DMS153 (cell line): ENCODE measurements at places on chromosomes 3 and 15.

DNA sequence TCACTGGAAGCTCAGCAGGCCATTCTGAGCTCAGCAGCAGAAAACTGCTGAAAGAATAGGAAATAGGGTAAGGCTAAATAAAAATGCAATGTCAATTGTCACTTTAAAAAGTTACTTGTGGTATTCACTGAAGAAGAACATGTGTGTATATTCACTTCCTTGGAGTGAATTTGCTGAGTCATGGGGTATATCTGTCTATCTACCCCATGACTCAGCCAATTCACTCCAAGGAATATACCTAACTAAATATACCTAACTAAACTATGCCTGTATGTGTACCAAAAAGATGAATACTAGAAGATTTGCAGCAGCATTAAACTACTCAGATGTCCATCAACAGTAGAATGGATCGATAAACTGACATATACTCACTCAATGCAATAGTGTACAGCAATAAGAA is 69.5 kb upstream of the KCNAB1 start:
- DNase-seq, result no peak

DNA sequence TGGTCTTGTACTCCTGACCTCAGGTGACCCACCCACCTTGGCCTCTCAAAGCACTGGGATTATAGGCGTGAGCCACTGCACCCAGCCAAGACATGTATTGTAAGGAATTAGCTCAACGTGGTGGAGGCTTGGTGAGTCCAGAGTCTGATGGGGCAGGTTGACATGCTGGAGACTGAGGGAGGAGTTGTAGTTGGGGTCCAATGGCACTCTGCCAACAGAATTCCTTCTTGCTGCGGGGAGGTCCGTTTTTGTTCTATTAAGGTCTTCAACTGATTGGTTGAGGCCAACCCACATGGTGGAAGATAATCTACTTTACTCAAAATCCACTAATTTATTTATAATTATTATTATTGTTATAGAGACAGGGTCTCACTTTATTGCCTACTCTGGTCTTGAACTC is 30.1 kb downstream of the PLA2G4D start:
- no peak for DNase-seq

DNA sequence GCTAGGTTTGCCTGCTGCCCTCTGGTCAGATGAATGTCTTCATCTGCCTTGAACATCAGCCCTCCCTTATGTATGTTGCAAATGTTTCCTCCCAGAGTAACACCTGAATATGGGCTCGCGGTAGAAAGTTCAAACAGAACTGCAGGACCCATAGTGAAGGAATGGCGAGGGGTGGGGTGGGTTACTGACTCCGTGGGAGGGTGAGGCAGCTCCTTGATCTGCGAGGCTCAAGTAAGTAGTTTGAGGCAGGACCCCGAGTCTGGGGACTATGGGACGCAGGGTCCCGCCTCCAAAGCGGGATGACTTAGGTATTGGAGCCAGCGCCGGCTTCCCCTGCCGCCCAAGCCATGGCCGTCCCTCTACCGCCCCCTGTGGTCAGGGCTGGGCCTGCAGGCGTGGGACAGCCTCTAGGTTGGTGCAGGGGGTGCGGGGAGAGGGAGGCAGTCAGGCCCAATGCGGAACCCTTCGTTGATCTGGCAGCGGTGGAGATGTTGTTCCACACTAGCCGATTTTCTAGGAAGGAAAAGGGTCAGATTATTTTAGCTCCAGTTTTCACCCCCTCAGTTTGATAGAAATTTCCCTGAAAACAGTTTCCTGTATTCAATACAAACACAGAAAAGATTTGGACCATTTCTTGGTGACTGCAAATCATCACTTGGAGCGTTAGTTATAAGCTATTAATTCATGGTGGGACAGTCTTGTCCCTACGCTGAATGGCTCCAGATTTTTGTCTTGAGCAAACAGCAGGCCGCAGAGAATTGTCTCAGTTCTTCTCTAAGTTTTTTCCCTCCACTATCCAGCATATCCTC is 72.3 kb downstream of the CORO2B start:
- DNase-seq, result no peak

DNA sequence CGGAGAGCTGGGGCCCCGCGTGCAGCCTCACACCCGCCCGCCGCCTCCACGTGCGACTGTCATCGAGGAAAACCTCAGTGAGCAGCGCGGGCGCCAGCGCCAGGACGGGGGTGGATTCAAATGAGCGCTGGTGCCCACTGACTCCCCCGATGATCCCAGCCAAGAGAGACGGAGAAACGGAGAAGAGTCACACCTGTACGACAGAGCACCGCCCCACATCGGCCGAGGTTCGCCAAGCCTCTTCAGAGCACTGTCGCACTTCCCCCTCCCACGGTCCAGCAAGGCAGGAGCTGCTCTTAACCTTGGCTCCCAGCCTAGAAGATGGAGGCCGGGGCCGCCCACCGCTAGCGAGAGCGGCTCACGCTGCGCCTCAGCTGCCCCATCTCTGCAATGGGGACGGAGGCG is 130.9 kb upstream of the IQSEC1 start:
- no peak for DNase-seq

DNA sequence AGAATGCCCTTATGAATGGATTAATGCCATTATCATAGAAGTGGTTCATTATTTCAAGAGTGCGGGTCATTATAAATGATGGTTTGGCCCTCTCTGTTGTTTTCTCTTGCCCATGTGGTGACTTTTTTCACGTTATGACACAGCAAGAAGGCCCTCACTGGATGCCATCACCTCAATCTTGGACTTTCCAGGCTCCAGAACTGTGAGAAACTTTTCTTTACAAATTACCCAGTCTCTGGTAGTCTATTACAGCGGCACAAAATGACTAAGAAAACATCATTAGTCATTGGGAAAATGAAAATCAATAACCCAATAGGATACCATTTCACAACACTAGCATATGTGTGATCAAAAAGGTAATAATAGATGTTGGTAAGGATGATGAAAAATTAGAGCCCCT is 119.0 kb upstream of the LPP start:
- DNase-seq, result no peak

DNA sequence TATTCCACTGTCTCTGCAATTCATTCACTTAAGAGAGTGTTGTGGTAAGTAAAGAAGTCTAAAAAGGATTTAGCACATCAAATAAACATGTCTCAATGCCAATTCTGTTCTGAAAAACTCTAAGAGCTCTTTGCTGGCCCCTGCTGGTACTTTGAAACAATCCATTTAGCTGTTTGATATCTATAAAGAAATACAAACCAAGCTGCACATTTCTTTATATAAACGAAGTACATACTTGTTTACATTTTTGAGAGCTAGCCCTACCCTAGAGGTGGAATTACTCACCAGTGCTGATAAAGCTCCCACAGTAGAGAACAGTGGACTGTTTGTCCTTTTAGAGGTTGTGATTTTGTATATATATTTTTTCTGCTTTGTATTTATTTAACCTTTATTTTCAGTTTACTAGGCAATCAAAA is 75.5 kb downstream of the NEDD4 start:
- no peak for DNase-seq

DNA sequence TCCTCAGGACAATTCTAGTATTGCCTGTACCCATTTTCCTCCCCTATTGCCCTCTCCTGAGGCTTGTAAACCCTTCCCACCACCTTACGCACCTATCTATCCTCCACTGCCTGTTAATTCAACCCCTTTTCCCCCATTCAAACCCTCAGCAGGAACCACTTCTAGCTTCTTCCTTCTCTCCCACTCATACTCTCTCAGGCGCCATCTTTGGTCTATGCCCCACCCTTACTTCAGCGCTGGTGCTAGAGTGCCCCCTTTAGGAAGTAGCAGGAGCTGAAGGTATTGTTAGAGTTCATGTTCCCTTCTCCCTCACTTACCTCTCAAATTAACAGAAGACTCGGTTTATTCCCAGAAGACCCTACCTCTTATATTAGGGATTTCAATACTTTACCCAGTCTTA is 121.8 kb upstream of the NLGN1 start:
- no peak for DNase-seq

DNA sequence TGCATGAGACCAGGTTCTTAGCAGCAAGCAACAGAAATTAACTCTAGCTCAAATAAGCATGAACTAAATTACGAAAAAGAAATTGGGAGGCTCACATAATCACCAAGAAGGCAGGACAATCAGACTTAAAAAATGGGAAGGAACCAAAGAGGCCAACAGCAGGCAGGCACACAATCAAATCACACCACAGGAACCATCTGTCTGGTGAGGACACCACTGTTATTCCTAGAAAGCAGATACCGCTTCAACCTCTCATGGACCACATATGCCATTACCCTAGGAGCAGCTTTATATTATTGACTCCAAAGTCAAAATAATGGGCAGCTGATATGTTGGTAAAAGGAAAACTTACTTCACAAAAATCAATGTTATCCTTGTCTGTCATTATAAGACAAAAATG is 51.6 kb downstream of the SUCLG2 start:
- no peak for DNase-seq

DNA sequence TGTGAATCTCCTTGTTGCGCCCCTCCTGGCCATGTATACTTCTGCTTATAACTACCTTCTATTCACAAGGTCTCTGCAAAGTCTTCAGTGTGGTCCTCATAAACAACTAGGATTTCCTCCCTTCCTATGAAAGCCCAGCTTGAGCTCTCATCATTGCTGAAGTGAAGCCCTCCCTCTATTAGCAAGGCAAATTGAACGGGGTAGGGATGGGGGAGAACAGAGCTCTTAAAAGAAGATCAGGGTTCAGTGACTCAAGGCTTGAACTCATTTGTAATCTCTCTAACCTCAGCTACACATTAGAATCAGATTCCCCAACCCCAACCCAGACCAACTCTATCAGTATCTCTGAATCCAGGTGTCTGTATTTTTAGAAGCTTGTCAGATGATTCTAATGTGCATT is 88.3 kb upstream of the ST8SIA2 start:
- no peak for DNase-seq

GRCh38 chr3:54877730-54878129 is 50.1 kb downstream of the LRTM1 start:
- DNase-seq, result no peak

GRCh38 chr15:39363761-39364586 is 216.9 kb upstream of the THBS1 start:
- no peak for DNase-seq

DNA sequence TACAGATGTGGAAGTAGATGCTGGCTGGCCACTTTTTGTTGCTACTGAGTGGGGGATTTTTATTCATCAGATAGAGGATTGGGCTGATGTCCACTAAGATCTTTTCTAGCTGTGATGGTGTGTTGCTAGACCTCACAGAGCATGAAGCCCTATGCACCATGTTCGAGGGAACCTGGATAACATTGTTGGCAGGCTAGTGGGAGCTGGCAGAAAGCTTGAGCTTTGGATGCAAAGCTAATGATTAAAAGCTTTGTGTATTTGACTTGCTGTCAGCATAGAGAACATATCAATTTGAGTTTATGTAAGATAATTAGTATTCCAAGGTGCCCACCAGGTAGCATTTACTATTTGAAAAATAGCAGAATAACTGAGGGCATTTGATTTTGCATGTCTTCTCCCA is 59.1 kb downstream of the ST6GAL1 start:
- DNase-seq, result no peak

DNA sequence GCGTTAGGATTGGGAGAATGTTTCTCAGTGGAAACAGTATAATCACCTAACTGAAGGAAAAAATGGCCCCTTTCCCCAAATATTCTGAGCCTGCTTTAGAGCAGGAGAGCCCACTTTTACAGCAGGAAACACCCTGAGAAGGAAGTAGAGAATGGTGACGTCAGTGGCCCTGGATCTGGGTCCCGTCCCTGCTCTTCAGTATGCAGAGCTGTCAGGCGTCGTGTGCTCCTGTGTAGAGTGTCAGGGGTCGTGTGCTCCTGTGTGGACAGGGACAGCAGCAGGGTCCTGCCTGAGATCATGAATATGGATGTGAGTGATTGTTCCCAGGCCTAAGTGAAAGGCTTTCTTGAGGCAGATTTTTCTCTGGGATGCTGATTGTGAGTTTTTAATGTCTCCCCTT is 45.2 kb downstream of the CGNL1 start:
- DNase-seq, result no peak

GRCh38 chr3:122627301-122627700 is 49.9 kb downstream of the PARP15 start:
- no peak for DNase-seq

DNA sequence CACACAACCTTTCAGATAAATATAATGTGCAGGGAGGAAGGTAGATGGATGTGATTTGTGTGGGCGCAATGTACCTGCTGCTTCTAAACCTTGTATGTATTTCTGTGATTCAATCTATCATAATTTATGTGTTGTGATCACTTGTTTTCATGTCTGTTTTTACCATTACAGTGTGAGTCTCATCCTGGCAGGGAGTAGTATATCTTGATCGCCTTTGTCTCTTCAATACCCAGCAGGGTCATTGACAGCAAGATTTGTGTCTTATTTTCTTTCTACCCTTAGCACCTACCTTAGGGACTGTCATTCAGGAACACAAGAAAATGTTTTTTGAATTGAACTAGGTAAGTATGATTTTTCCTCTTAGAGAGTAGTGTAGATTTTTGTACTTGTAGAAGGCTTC is 83.7 kb upstream of the SELENOK start:
- DNase-seq, result no peak

GRCh38 chr3:31331278-31331677 is 201.4 kb upstream of the STT3B start:
- DNase-seq, result peak; percentile 32

- no peak for DNase-seq
Observed at GRCh38 chr15:68309024-68309423, 31.5 kb downstream of the FEM1B start.

GRCh38 chr15:32829436-32829835 is 111.6 kb downstream of the GREM1 start:
- DNase-seq, result no peak

- DNase-seq, result peak; percentile 24
Observed at GRCh38 chr3:128665362-128666021, 14.9 kb upstream of the RPN1 start.

DNA sequence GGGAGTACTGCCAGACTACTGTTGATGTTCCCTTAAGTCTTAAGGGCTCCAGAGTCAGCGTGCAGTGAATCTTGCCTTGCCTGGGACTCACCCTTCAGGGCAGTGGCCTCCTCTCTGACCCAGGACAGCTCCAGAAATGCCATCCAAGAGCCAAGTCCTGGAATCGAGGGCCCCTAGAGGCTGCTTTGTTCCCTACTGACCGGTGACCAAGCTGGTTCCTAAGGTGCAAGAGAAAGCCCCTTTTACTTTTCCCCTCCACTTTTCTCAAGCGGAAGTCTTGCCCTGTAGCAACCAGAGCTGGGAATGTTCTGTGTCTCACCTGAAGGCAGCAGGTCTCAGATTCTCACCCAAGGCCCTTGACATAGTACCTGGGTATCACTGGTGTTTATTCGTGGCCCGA is 238.0 kb downstream of the DOCK3 start:
- DNase-seq, result peak; percentile 1

DNA sequence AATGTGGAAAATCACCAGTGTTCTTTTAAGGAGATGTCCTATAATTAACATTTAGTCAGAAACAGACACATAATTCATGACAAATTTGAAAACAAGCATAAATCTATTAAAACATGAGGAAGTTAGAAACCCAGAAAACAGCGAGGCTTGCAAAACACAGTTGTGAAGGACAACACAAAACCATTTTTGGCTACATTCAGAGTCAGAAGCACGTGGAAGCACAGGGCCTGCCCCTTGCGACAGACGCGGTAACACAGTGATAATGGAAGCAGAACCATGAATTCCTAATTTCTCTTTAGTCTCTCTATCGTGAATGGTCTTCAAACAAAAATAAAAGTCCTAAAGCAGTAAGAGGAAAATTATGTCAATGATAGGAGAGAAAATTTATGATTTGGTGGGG is 12.2 kb downstream of the NCEH1 start:
- no peak for DNase-seq
